T follicular helper cell (primary cell): ENCODE measurements at places on chromosomes 7 and 10.

- DNase-seq: no peak
Measured at GRCh38 chr7:158355456-158356065, 232.1 kb downstream of the PTPRN2 start.

- DNase-seq: no peak
Measured at GRCh38 chr7:149881328-149882247, 7.8 kb downstream of the ATP6V0E2 start.

DNA sequence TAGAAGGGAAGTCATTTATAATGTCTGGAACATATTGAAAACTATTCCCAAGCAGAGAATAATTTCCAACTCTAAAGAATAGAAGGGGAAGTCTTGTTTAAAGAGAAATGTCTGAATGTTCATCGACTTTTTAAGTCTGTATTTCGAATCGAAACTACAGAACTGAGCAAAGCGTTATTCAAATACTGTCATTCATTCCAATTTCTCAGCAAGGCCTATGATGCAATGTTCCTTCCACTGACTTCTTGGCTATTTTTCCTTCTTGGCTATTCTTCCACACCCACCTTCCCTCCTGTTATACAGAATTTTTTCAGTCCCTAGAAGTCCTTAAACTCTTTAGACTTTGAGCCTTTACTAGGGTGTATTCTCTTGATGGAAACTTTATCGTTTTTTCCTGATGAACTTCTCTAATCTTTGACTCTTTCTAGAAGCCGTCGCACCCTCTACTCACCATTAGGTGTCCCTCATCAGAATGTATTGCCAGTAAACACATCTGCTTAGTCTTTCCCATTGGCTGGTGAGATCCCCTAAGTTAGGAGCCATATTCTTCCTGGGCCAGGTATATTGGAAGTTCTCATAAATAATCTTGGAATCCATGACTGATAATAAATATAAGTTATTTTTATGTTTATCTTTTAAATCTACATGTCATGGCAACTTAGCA, 235.7 kb upstream of the CCDC6 start:
- no peak for DNase-seq

- DNase-seq: no peak
Measured at GRCh38 chr10:42970451-42971250, 106.2 kb upstream of the RET start.

DNA sequence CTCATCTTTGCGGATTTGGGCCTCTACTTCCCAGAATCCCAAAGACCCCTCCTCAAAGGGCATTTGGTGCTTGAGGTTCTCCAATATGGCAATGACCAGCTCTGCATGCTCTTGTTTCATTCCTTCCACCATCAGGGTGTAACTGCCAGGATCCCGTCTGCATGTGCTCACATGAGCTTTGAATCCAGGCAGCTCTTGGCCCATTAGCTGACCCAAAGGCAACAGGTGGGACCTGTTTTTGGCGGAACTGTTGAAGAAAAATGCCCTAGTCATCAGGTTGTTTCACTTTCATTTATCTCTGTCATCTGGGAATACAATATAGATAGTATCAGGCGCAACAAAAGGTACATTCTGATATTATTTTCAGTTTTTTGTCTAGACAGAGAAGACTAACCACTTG, 159.1 kb upstream of the TCF7L2 start:
- no peak for DNase-seq

- DNase-seq: no peak
Measured at GRCh38 chr10:27513451-27514191, 9.5 kb downstream of the RAB18 start.

GRCh38 chr10:119658274-119658673, 7.1 kb downstream of the BAG3 start:
- no peak for DNase-seq
